Pons (tissue), 1 donor: ENCODE measurements at places on chromosomes 4 and X.

DNA sequence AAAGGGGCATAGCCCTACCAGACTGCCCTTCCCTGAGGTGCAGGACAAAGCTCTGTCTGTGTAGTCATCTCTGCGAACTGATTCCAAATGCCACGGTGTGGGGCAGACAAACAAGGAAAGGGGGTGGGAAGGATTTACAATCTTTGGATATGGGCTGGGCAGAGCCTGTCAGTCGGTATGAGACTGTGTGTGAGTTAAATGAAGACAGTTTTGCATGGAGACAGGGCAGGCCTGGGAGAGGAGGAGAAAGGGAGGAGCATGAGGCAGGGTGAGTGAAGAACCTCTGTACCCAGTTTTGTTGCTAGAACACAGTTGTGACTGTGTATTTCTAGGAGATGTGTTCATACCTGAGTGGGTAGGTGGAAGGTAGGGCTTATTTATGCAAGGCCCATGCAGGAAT lies 59.4 kb upstream of the MSN start:
- no peak for DNase-seq

GRCh38 chr4:158121161-158121579 lies 51.7 kb downstream of the GASK1B start:
- no peak for DNase-seq

DNA sequence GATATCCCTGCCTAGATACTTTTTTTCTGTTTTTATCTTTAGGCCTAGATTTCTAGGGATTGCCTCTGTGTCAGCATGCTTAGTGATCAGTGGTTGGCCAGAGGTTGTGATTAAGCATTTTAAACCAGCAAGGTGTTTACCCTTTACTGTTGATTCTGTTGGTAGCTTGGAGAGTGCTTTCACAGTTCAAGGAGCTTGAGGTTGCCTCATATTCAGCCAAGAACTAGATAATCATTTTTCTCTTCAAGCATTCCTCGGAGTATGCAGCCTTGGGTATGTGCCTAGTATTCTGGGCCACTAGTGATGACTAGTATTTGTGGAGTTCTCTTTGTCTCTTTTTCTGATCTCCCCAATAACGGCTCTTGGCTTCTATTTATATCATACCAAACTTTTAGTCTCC lies 20.4 kb downstream of the APOOL start:
- no peak for DNase-seq

DNA sequence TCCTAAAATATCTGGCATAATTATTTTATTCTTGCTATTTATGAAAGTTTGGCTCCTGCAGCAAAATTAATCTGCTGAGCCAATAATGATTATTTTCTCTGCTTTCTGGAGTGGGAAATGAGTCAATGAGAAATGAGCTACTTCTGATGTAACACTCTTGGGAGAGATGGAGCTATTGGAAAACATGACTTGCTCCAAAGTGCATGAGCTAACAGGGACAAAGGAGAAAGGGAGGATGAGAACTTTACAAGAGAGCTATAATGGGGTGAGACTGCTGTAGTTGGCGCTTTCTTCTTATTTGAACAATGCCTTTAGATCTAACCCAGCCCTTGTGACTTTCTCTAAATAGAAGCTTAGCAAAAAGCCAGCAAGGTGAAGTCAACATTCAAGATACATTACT lies 615.1 kb downstream of the ANKRD50 start:
- DNase-seq = no peak

- no peak for DNase-seq
Measured at GRCh38 chr4:139955600-139955999, 198.4 kb downstream of the MAML3 start.

GRCh38 chrX:134604701-134605311 lies 53.5 kb downstream of the PLAC1 start:
- peak; percentile 3 for DNase-seq

DNA sequence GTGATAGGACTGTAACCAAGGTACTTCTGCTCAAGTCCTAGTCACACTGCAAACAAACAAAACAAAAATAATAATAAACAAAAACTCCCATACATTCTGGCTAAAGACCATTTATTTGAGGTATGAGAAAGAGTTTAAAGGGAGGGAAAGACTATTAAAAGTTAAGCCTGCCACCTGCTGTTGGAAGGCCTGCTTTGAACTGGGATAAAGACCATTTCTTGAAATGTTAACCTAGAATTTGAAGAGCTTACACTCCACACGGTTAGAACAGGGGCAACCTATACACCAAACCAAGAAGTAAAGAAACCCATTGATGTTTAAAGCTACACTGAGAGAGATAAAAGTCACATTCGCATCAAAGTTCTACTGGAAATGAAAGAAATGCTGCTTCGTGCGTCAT lies 548.7 kb upstream of the DIPK2B start:
- DNase-seq = no peak

DNA sequence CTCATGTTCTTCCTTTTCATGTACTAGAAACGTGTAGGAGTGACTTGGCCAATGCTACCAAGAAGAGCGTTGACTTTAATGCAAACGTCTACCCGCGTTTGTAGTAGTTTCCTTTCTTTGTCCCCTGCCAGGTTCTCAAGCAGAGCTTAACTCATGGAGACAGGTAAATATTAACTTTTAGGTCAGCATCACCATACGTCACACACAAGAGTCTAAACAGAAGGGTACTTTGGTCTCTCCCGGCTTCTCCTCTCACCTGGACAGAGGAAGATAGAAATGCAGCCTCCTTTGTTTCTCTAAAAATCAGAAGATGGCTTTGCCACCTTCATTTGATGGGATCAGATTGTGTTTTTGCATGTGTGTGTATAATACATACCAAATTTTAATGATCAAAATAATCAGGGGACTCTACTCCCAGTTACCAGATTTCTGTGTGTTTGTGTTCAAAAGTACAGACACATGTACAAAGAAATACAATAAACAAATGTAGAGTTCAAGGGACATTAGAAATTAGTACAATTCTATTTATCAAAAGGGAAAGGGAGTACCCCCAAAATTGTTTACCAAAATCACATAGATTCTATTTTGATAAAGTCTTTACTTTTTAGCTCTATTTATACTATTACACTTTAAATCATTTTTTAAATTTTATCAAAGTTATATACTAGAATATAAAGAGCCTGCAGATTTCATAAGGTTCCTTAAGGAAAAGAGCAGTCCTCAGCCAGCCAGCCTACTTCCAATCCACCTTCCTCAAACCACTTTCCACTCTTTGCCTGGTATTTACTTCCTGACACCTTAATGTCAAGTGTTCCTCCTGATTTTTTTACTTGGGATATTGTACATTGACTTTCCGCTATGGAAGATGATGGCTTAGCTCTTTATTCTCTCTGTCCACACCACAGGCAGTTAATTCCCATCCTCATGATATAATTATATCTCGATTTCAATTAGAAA lies 195.5 kb downstream of the RELL1 start:
- DNase-seq = no peak

DNA sequence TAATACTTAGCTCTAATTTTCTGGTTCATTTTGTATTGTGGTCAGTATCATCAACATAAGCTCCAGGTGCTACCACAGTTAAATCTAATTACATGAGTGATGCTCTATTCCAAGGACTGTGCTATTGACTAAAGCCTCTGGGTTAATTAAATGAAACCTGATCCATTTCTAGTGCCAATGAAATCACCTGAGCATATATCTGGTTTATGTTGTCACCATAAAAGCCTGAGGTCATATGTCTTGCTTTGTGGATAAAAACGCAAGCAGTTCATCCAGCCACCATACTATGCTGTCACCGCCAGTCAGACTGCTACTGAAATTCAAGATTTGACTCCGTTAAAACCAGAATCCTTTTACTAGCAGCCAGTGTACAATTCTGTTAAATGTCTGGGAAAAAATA lies 64.2 kb upstream of the ZNF518B start:
- DNase-seq = no peak
